ENCODE measurements at places on chromosomes 5 and 9.

DNA sequence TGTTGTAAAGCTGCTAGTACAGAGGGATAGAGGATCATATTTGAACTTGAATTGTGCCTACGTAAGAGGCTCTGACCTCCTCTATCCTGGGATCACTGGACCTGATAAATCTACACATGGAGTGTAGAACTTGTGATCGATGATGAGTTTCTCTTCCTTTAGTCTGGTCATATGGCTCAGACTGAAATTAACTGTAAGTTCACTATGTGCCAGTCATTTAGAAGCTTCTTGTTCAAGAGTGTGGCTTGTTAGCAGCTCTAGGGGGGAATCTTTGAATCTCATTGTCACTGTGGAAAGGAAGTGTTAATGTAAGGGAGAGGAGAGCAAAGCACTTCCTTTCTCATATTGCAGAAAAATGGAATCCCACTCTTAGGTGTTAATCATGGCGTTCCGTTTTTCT lies 12.1 kb downstream of the ZBTB34 start:
- DNase-seq, result no peak

DNA sequence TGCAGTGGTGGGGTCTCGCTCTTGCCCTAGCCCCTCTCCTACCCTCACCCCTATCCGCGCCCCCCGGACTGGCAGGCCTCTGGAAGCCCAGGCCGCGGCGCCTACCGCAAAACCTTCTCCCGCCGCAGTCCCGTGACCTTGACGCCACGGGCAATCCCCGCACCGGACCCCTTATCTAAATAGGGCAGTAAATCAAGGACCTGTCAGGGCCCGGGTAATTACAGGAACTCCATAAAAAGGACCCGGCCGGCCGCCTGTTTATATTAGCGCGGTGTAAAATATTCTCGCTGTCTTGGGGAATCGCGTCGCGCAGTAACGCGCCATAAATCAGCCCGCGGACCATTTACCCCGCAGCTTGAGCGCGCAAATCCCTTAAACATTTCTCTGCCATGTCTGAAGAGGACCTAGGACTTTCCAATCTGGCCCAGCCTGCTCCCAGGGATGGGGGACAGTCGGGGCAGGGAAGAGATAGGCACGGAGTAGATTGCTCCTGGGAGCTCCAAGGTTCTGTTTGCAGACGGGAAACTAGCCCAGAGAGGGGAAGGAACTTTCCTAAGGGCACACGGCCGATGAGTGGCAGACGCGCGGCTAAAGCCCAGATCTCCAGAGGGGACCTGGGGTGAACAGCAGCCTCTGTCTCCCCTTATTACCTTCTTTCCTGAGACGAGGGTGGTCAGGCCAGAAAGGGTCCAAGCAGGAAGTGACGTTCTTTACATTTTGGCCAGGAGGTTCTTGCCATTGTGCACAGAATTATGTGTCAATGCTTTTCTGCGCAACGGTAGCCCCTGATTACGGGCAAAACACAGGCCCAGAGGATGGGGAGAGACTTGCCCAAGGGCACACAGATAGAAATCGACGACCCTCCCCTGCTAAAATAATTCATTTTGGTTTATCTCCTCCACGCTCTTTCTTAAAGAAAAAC lies 4.8 kb upstream of the HAND1 start:
- no peak for DNase-seq

GRCh38 chr5:7897014-7897600 lies 28.2 kb downstream of the MTRR start:
- peak; percentile 20 for DNase-seq

DNA sequence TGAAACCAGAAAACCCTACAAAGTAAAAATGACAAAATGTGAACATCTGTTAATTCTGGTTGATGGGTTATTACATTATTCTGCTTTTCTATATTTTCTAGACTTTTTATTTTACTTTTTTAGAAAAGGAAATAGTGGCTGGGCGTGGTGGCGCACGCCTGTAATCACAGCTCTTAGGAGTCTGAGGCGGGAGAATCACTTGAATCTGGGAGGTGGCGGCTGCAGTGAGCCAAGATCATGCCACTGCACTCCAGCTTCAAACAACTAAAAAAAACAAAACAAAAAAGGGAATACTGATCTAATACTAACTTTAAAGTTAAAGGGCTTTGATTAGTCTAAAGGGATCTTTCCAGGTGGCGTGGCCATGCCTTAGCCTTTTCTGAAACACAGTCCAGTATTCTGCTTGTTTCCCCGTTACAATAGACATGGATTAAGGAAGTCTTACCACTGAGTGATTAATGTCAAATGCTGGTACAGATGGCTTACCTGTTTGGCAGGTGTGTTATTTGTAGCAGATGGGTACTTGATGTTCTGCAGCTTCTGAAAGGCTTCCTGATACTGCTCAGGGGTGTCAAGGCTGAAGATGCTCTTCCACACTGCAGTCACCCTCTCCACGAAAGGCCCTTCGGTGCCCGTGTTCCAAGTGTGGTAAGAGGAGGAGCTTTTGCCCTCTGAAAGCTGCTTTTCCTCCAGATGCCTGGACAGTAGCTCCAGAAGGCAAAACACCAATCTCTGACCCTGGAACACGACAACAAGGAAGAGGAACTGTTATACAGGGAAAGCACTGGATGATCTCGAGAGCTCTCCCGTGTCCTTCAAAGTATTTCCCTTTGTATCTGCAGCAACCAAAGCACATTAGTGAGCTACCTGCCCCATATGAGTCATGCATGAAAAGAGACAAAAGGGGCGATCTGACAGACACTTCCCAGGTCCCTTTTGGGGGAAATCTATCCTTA lies 37.5 kb downstream of the CNOT8 start:
- DNase-seq, result no peak

DNA sequence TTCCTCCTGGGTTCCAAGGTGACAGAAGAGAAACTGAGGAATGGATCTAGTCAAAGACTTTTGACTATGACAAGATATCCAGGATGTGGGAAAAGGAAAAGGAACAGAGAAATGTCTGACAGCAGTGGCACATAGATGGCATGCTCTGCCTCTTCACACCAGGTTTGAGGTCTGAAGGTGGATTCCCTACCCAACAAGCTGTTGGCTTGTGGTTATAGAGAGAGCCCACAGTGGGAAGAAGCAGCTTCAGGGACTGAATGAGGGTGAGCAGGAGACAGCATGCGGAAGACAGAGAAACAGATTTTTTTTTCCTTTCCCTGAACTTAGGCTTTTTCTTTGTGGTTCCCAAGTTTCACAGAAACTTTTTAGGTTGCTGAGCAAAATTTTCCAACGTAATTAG lies 20.6 kb downstream of the IFNW1 start:
- DNase-seq, result no peak

DNA sequence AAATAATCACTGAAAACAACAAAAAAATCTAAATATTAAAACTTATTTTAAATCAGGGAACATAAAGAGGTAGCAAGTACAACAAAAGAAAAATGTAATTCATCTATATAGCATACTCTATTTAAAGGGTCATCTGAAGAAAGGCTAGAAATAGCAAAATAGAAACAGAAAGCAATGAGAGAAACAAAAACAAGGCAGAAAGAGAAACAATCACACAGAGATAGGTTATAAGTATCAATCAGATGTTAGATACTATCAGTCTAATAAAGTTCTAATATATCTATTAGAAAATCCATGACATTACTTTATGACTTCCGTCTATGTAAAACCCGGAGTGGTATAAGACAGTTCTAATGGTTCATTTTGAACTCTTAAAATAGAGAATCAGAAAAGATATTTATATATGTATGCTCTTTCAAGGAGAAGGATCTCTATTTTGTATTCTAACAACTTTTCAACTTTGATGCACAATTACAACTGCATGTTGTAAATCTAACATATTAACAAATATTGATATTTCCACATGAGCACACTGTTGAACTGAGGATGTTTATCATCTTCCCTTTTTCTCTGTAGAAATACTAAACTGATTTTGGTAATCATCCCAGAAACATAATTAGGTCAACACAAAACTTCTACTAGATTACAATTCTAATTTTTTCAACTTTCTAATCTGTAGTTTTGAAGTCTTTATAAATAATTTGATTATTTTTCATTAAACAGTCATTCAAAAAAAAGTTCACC lies 15.8 kb downstream of the RICTOR start:
- no peak for DNase-seq

GRCh38 chr9:131402073-131402472 lies 8.2 kb downstream of the PRRC2B start:
- no peak for DNase-seq

- no peak for DNase-seq
These were observed 68.7 kb downstream of the DENND1A start for GRCh38 chr9:123861086-123861755.

- no peak for DNase-seq
These were observed 40.2 kb downstream of the RASA1 start for GRCh38 chr5:87307796-87308423.

DNA sequence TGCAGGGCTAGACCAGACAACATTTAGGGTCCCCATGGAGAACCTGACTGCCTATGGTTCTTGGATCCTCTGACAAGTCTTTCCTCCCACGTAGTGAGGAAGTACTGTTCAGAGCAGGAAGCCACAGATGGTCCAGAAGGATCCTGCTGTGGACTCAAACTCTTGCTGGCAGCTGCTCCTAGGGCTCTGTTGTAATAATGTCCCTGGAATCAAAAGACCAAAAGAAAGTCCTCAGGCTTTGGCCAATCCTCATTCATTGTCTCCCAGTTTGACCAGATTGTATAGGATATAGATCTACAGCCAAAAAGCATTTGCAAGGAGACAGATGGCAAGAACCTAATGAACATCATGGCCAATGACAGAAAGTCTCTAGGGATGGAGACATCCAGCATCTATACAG lies 53.9 kb downstream of the SEMA6A start:
- no peak for DNase-seq

- no peak for DNase-seq
These were observed 59.9 kb downstream of the EFNA5 start for GRCh38 chr5:107610798-107611197.
